ENCODE measurements at places on chromosomes 16 and 17. TPM values are rescaled to one million over a fixed set of nuclear protein-coding genes. Genes with fewer than 3 reads are reported as not detected.

- peak; percentile 52 for DNase-seq
Observed at GRCh38 chr17:49739641-49740271, 24.2 kb downstream of the FAM117A start.

DNA sequence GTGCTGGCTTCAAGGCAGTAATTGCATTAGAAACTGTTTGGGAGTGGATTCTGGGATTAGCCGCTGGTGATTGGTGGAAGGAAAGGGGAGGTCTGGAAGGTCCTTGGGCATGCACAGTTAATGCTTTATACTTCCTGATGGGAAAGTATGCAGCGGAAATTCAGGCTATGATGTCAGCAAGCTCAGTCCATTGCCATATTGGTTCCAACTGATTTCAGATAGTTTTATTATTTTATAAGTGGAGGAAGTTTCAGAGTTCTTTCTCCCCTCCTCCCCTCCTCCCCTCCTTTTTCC lies 8.1 kb upstream of the CMTR2 start:
- DNase-seq: no peak

GRCh38 chr16:67150047-67150832 lies 558 bp downstream of the B3GNT9 start:
- peak; percentile 84 for DNase-seq

DNA sequence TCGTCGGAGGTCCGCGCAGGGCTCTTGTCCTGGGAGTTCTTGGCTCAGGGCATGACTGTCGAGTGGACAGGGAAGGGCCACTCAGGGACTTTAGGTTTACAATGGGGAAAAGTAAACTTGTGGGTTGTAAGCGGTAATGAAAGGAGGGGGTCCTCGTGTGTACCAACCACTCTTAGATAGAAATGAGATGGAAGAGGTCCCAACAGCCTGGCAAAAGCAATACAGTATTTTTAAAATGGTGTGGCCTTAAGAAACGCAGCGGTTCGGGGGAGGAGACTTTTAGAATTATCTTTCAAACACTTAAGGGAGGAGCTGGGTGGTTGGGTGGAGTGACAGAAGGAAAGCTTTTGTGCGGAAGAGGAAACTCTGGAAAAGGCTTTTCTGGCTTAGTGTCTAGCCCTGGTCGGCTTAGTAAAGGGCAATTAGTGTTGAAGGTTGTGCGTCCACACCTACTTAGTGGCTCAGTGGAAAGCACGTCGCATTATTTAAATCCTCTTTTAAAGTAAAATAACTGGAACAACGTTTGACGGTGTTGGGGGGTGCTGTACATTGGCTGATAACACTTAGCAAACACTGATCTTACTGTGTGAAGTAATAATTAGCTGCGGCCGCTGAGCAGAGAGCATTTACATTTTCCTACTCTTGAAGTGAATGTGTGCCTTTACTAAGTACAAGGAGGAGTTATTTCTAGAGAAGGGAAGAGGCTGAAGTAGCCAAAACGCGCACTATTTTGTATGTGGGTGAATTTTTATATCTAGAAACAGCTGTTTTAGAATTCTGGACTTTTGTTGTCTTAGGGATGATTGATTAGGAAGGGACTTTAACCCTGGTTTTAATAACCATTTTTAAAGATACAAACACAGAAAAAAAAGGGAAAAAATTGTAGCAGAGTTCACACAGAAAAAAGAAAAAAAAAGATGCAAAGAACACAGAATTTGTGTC lies 1.0 kb downstream of the WSB1 start:
- DNase-seq: peak; percentile 96

GRCh38 chr16:72172105-72173034 lies at the start of gene PMFBP1:
PMFBP1 (minus strand) TSS chr16:72172155; CDS start chr16:72171208, 947 bp downstream.
- DNase-seq: peak; percentile 14

DNA sequence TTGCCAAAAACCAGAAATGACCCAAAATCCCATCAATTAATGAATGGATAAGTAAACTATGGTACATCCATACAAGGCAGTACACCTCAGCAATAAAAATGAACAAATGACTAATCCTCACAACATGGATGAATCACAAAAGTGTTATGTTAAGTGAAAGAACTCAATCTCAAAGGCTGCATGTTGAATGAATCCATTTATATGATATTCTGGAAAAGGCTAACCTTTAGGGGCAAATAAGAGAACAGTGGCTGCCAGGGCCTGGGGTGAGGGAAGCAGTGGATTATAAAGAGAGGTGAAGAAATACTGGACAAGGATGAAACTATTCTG lies 46.1 kb upstream of the MSI2 start:
- DNase-seq: no peak

Gene KRTAP1-5
- not detected for polyA plus RNA-seq

Gene SLC9A5
- polyA plus RNA-seq: 2.4 TPM

Gene COX4I1
- 665 TPM for polyA plus RNA-seq

DNA sequence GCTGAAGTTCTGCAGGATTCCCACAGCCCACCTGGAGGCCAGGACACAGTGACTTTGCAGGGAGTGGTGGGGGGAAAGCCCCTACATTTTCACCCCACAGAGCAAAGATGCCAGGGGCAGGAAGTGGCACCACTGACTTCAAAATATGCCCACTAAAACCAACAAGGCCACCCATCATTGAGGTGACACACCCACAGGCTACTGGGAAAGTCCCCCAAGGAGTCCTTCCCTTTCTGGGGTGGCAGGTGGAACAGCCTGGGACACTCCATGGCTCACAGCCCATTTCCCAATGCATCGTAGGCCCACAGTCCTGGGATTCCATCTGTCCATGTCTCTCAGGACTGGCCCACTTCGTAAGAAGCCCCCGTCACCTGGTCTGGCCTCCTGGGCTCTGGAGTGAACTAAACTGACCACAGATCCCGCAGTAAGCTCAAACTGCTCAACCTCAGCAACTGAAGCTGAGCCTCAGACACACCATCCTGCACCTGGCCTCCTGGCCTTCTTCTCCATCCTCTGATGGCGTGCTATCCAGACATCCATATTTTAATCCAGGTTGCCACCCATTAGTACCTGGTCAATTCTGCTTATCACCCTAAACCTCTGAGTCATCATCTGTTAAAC lies 7.5 kb upstream of the CCL1 start:
- no peak for DNase-seq

Gene VTN
- polyA plus RNA-seq: 1.9 TPM

- peak; percentile 69 for DNase-seq
Observed at GRCh38 chr16:67514382-67514828, 14.2 kb upstream of the RIPOR1 start.

Gene CCL8
- polyA plus RNA-seq: 0.49 TPM

Gene ZG16
- 0.01 TPM for polyA plus RNA-seq

DNA sequence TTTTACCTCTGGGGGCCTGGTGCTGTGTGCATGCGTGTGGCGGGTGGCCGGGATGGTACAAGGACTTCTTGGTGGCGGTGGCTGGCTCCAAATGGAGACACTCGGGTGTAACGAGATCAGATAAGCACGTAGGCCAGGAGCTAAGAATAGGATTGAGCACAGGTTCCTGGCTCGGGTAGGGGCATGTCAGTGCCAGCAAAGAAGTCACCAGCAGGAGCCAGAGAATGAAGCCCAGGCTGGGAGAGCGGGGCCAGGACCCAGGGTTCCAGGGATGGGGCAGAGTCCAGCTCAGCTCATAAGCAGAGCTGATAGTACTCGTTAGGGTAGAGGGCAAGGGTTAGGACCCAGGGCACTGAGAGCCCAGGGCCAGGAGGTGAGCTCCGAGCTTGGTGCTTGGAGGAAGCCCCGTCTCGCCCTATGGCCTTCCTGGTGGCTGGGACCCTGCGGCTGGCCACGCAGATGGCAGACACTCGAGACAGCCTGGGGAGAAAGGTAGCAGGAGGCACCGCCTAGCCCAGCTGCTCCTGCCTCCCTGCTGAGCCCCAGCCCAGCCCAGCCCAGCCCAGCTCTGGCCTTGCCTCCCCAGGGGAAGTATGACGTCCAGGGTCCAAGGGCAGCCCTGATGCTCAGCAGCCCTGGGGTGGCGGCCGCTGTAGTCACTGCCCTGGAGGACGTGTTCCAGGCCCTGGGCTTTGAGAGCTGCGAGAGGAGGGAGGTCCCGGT lies 8.9 kb downstream of the ZNF213 start:
- DNase-seq: no peak

DNA sequence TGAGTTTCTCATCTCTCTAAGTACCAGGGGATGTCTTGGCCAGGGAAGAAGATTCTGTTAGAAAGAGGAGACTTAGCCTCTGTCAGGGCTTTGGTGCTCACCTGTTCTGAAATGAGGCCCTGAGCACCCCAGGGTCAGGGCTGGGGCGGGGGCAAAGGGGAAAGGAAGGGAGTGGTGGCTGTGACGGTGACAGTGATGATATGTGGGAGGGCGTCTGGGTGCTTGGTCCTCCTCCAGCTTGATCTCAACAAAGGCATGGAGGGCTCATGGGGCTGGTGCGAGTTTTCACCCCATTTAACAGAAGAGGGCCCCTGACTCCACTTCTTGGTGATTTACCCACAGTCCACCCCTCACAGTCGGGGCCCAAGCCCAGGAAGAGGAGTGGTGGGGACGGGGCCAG lies 15.1 kb downstream of the SOX8 start:
- DNase-seq: no peak

- no peak for DNase-seq
Observed at GRCh38 chr16:2022723-2023091, 3.1 kb downstream of the NPW start.

GRCh38 chr17:17252149-17252661 lies 15.2 kb upstream of the FLCN start:
- DNase-seq: no peak

Gene KRTAP9-8
- polyA plus RNA-seq: not detected

GRCh38 chr16:58670177-58670576 lies 14.4 kb downstream of the SLC38A7 start:
- no peak for DNase-seq

Gene SMARCE1
- 55.2 TPM for polyA plus RNA-seq

DNA sequence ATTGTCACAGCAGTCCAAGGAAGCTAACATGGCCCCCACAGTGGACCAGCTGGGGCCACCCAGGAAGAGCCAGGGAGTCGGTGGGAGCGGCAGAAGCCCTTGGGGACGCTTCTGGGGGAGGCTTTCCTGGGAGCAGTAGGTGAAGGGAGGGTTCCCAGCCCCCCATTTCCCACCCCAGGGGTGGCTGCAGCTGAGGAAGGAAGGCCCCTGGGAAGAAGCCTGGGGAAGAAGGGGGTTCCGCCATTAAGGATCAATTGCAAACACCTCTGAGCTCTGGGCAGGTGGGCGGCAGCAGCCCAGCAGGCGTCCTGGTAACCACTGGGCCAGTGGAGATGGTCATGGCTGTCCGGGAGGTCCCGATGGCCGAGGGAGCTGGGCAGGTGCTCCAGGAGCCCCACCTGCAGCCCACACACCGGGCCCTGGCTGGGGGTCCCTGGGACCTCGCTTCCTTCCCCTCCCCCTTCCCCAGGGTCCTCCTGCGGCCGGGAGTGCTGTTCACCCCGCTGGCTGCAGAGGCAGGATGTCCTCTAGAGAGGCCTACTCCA lies 592 bp upstream of the PERCC1 start:
- DNase-seq: no peak

- peak; percentile 73 for DNase-seq
Observed at GRCh38 chr17:49358641-49359247, 3.3 kb downstream of the ZNF652 start.

Gene MYH2
- polyA plus RNA-seq: 0.02 TPM

Gene P2RX1
- polyA plus RNA-seq: 14.0 TPM

Gene SLC2A4
- polyA plus RNA-seq: 1.3 TPM

GRCh38 chr17:81890447-81891302 lies 711 bp downstream of the ALYREF start:
- DNase-seq: peak; percentile 7

- no peak for DNase-seq
Observed at GRCh38 chr17:80443916-80444643, 29.1 kb downstream of the ENDOV start.

Gene CPHXL2
- polyA plus RNA-seq: not detected

- DNase-seq: peak; percentile 73
Observed at GRCh38 chr16:75420987-75421819, 12.1 kb downstream of the CFDP1 start.

DNA sequence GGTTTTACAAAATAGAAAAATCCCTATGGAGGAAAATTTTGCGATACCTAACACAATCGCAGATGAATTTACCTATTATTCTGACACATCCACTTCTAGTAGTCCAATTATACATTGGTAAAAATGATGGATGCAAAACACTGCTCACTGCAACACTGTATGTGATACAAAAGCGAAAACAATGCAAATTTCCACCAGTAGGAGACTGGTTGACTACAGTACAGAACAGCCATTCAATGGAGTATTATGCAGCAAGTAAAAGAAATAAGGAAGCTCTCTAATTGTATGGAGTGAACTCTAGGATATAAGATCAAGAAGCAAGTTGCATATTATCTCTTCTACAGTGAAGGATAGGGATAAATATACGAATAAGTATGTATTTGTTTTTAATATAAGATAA lies 48.5 kb downstream of the SETD6 start:
- no peak for DNase-seq

DNA sequence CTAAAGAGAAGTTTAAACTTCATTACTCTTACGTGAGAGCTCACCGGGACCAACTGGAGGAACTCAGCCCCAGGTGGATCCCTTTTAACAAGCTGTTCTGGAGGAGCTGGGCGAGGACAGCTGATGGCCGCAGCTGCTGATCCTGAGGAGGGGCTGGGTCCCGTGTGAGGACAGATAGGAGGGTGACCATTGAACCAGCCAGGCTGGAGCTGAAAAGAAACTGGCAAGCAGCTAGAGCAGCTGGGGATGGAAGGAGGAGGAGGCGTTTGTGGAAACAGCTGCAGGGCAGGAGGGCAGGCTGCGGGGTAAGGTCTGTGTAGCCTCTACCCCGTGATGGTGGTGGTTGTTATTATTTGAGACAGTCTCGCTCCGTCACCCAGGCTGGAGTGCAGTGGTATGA lies 119.5 kb downstream of the AATF start:
- peak; percentile 73 for DNase-seq

Gene LAT
- polyA plus RNA-seq: 16.6 TPM

- DNase-seq: no peak
Observed at GRCh38 chr16:76484020-76484419, 206.8 kb downstream of the CNTNAP4 start.

DNA sequence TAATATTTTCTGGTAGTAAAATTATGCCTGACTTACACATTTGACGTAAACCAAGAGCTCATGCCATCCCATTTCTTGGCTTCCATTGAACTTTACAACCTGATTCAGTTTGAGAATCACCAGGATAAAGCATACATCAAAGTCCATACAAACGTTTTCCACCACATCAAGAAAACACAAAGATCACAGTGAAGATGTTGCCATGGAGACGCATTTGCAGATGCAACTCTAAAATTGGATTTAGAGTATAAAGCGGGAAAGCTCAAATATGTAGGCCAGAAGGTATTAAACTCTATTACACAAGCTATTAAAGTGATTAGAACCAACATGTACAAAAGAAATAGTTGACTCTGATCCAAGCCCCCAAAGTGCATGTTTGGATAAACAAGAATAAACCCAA lies 10.4 kb downstream of the C16orf46 start:
- no peak for DNase-seq

Gene TP53TG3
- not detected for polyA plus RNA-seq

GRCh38 chr17:54063639-54064038 lies 240.9 kb downstream of the KIF2B start:
- no peak for DNase-seq

Gene CNTD1
- 0.64 TPM for polyA plus RNA-seq

GRCh38 chr16:85650844-85651628 lies 37.7 kb downstream of the GINS2 start:
- peak; percentile 58 for DNase-seq

- DNase-seq: no peak
Observed at GRCh38 chr17:44001461-44001920, 2.9 kb upstream of the NAGS start.

Measured in lung (tissue), 17 donors.